ENCODE measurements at places on chromosomes 6 and 20.
A peak's percentile ranks its signal among the peaks of the same experiment; 100 is the strongest.

GRCh38 chr6:143183666-143184065 is 123.0 kb downstream of the AIG1 start:
- no peak for DNase-seq

GRCh38 chr6:80234908-80235307 is 128.4 kb downstream of the BCKDHB start:
- no peak for DNase-seq

GRCh38 chr6:82917346-82918064 is 148.1 kb downstream of the UBE3D start:
- DNase-seq = no peak

DNA sequence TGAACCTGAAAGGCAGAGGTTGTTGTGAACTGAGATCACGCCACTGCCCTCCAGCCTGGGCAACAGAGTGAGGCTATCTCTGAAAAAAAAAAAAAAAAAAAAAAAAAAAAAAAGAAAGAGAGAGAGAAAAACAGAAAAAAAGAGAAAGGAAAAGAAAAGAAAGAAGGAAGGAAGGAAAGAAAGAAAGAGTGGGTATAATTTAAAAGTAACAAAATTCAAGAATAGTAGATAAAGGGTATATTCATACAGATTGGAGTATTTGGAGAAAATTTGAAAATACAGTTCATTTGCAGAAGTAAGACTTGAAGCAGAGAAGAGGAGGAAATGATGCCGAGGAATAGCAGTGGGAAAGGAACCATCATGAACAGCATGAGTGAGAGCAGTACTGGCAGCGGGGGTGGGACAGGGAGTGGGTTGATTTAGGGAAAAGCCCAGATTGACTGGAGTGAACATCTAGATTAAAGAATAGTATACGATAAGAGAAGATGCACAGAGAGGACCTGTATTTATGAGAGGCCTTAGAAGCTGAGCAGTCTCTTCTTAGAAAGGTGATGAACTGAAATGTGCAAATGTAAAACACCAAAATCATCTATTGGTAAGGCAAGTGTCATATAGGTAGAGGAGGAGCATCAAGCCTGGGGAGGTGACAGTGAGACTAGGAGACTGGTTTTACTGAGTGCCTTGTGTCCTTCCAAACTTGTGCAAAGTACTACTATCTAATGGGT is 17.8 kb upstream of the HLA-DRB1 start:
- DNase-seq = no peak

GRCh38 chr6:7341989-7342742 is 29.2 kb upstream of the SSR1 start:
- DNase-seq = peak; percentile 89

GRCh38 chr6:14059791-14060436 is 57.7 kb upstream of the CD83 start:
- DNase-seq = peak; percentile 51

GRCh38 chr6:146909376-146909775 is 294.8 kb upstream of the STXBP5 start:
- no peak for DNase-seq

- peak; percentile 90 for DNase-seq
These were observed 5.2 kb downstream of the SYTL3 start for GRCh38 chr6:158654960-158655489.

- no peak for DNase-seq
These were observed 167.5 kb downstream of the TMEM242 start for GRCh38 chr6:157155804-157156203.

GRCh38 chr20:9363673-9364072 is 150.7 kb upstream of the LAMP5 start:
- no peak for DNase-seq

DNA sequence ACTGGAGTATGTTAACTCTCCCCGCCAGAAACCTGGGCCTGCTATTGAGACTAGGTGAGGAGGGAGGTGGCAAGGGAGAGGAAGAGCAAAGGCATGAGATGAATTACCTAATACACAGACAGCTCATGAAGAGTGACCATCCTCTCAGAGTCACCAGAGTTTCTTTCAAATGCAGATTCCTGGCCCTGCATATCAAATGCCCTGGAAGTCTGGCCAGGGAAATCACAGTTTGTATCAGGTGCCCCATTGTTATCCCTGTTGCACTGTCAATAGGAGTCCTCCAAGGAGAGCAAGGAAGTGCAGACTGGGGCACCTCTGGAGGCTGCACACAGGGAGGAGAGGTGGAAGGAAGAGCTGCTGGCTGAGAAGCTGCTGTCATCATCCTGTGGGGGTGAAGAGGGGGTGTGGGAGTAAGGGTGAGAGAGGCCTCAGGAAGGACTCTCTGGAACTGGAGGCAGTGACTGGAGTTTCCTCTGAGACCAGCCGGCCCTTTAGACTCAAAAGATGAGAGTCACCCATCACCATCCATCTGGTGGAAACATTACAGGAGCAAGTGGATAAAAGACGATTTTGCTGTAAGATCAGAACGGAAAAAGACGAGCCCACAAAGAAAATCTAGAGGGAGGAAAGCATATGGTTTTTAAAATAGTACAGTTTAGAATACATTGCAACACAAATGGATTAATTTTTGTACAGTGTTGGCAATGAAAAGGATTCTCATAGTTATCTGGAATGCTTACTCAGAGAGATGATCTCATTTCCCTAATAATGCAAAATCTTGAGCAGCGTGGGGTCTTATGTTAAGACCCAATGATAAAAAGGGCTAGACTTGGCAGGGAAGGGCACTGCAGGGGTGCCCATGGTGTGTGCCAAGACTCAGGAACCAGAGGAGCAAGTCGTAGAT is 268.1 kb downstream of the UST start:
- no peak for DNase-seq

DNA sequence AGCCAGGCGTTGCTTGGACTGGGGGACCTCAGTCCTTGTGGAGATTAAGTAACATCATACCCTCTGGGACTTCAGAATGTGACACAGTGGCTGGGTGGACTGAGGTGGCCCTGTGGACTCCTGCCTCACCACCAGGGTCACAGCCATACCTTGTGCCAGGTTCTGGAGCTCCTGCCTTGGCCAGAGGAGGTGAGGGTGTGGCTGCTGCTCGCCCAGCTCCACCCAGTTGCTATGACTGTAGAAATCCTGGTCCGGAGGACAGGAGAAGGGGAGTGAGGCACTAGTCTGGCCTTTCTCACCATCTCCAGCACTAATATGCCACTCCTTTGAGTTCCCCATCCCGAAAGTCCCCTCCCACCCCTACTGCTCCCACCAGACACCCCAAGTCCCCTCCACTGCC is 1.9 kb downstream of the VWA7 start:
- DNase-seq = no peak

- DNase-seq = no peak
These were observed 185.1 kb downstream of the CLIC5 start for GRCh38 chr6:45830441-45831139.

- peak; percentile 12 for DNase-seq
These were observed 12.5 kb downstream of the TNXB start for GRCh38 chr6:32096394-32097258.

GRCh38 chr20:37417617-37418467 is 71.9 kb downstream of the SRC start:
- no peak for DNase-seq

GRCh38 chr20:63545814-63546213 is 1.7 kb downstream of the SRMS start:
- no peak for DNase-seq

DNA sequence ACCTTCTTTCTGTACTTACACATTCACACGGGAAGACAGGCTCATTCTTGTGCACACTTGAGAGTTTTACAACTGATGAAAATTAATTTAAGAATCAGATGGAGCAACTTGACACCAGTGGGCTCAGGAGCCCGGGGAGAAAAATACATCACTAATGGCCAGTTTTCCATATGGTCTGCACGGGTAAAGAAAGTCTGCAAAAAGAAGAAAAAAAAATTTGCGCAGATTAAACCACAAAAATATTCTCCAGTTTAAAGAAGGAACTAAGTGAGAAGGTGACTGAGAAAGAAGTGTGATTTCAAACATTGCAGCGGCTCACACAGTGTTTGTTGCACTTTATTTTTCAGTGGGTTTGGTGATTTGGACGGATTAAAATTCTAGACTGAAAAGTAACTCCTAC is at the start of gene TULP4:
TSS of gene TULP4 (plus strand) at position 301 of the 400 bp plus-strand sequence. CDS start 1,552 bp downstream, outside the sequence.
- no peak for DNase-seq

DNA sequence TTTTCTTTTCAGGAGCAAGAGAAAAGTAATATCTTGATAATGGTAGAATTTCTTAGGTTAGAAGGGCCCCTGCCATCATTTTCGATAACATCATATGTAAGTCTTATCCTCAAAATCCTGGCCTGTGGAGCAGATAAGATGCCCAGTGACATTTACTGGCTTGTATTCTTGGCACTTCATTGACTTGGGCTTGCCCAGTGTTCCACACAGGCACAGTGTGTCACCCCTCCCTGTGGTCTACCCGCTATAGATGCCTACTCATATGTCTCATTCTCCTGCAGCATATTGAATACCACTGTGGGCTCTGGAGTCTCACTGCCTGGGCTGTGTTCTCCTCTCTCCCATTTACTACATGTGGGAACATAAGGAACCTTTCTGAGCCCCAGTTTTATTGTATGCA is 105.0 kb downstream of the GRM1 start:
- no peak for DNase-seq

GRCh38 chr6:101167638-101168037 is 225.9 kb upstream of the GRIK2 start:
- DNase-seq = no peak

GRCh38 chr6:149861603-149862423 is 2.3 kb downstream of the LRP11 start:
- no peak for DNase-seq

DNA sequence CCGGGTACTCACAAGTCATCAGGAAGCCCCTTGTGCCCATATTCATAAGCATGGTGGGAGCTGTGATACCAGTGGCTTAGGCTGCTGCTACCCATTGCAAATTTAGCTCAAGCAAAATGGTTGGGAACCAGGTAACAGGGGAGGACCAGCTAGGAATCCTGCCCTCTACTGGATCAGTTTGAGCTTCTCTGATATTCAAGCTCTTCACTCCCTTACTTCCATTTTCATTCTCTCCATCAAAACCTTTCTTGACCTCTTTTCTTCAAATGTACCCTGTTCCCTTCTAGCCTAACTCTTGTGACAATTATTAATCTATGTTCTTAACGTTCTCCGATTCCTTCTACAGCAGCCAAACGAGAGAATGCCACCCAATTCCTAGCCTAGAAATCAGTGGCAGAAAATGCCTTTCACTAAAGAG is 9.7 kb downstream of the NOL7 start:
- DNase-seq = no peak

GRCh38 chr6:35302604-35303241 is 5.1 kb downstream of the DEF6 start:
- no peak for DNase-seq

DNA sequence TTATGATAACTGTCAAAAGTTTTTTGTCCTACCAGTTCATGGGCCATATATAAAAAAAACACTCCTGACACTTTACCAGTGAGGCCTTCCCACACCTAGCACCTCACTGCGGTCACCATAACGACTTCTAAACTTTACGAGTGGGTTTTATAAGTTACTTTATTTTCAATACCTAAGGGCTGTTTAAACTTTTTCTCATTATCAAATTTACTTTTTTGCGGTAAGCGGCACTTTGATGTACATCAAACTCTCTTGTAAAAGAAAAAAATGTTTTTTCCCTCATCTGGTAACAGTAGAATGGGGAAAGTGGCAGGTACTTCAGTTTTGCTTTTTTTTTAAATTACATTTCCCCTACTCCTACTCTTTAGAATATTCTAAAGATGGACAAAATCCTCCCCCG is 36.2 kb downstream of the FYN start:
- DNase-seq = no peak

DNA sequence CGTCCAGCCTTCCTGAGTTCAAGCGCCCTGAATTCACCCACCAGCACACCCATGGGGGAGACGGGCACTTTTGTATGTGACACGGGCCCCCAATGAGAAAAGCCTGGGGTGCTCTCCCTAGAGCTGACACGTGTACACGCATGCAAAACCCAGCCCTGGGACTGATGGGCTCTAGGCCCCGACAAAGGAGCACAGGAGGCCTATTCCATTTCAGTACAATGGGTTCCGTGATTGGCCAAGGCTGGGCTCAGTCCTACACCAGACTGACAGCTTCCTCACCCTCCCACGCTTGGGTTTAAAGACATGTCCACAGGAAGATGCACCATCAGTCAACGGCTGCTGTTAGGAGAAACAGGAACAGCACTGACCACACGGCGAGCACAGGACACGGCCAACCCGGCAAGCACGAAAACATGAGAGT is 8.8 kb downstream of the ZBTB46 start:
- no peak for DNase-seq

GRCh38 chr20:39057911-39058310 is 95.8 kb downstream of the DHX35 start:
- no peak for DNase-seq

DNA sequence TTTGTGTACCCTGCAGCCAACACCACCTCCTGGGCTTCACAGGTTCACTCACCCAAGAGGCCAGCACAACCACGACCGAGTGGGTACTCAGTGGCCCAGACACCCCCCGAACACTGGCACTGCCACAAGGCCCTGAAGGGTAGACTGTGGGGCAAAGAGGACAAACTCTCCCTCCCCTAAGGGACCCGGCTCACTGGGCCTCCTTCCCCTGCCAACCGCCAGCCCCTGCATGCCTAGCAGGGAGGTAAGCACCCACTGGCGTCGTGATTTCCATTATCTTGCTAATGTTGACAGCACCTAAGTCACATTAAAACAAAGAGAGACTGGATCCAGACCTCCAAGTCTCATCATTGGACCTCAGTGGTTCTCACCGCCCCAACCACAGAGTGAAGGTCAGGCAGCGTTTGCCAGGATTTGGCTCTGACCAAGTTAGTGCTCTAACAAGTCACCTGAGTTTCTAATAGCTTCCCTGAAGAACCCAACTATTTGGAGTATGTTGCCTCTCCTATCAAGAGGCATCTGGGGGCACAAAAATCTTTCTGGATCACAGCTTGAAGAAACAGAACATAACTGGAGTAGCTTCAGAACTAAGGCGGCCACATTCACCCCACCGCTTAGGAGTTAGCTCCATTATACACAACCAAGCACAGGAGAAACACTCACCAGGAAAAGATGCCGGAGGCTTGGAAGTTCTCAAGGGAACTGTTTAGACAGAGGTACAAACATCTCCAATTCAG is 14.0 kb upstream of the APMAP start:
- DNase-seq = no peak

GRCh38 chr6:107819217-107819616 is 4.9 kb downstream of the SCML4 start:
- no peak for DNase-seq

- peak; percentile 56 for DNase-seq
These were observed 526 bp downstream of the SULF2 start for GRCh38 chr20:47784599-47785310.

DNA sequence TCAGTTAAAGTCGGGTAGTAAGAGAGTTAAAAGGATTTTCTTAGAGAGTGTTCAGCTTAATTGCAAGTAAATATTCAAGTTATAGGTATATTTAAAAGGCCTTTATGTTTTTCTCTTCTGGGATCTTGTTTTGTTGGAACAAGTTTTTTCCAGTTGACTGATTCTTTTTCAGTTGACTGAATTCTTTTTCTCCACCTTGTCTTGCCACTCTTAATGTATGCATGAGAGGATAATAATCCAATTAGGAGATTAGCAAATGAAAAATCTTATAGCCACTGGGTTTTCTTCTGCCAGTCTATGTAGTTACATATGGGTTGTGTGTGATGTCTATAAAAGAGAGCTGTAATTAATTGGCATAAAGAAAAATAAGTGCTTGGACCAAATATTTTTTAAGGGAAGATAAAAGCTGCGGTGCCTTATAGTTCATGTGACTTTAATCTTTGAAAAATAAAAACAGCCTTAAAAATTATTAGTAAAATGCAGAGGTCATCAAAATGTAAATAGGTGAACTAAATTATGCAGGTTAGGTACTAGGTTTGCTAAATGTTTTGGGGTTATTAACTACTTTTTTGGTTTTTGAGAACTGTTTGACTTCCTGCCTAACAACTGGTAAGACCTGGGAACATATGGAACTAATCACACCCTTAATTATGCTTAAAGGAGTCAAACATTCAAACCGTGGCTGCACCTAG is 367.2 kb downstream of the HTR1B start:
- no peak for DNase-seq

All from NCI-H524 (cell line).